ENCODE measurements at places on chromosomes 3 and 15.

DNA sequence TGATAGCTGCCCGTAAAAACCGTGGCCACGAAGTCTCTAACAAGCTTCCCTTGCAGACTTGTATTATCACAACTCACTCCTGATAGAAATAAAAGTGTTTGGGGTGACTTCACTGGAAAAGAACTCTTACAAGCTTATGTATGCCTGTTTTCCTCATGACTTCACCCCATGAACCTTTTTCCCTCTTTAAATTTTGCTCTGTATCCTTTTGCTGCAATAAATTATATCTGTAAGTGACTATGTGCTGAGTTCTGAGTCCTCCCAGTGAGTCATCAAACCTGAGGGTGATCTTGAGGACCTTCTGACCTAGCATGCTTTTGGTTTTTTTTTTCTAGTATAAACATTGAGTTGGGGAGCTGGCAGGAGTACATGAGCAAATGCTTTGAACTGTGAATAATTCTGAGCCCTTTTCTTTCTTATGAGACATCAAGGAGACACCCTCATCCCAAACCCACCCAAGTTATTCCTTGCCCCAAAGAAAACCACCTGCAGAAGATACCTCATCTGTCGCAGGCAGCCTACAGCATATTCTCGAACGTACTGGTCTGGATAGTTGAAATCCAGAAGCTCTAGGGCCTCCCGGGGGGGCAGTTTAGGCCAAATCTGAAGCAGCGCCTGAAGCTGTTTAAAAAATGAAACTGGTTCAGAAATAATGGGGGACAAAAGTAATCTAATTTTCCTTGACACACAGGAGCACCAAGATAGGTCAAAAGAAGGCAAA, 85.9 kb downstream of the FAIM start:
- DNase-seq: no peak

DNA sequence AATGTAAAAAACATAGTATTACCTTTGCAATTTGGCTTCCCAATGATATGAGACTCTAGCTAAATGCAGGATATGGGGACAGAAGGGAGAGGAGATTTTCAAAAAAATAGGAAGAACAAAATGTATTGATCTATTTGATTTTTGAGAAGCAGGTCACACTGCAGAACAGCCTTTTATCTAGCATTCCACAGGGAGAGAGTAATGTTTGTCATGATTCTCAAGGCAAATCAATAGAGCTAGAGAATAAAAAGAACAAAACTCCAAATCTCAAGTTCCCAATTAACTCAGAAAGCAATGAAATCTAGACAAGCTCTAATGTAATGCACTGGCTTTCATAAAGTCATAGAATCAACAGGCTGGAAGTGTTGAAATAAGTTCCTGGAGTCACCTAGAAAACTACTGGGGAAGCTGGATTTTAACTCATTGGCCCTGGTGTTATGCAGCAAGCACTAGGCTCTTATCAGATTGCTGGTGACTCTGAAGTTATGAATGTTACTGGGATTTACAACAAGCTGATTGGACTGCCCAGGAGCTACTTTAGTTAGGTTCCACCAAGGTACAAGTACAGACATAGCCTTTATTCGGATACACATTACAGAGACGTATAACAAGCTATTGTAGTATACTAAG, 442.8 kb downstream of the FGF12 start:
- DNase-seq: no peak

GRCh38 chr3:99747915-99748314, 69.7 kb upstream of the CMSS1 start:
- DNase-seq: no peak

DNA sequence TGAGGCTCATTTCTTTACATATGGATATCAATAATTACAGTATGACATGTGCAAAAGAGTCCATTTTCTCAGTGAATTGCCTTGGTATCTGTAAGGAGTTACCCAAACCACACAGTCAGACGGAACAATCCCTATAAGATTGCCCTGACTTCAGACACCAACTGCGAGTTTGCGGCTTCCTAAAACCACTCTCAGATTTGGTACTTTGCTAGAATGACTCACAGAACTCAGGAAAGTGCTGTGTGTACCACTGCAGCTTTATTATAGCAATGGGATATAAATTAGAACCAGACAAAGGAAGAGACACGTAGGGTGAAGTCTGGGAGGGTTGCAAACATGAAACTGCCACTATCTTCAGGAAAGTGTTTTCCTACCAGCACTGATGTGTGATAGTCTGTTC, 45.8 kb upstream of the ATP13A3 start:
- no peak for DNase-seq

DNA sequence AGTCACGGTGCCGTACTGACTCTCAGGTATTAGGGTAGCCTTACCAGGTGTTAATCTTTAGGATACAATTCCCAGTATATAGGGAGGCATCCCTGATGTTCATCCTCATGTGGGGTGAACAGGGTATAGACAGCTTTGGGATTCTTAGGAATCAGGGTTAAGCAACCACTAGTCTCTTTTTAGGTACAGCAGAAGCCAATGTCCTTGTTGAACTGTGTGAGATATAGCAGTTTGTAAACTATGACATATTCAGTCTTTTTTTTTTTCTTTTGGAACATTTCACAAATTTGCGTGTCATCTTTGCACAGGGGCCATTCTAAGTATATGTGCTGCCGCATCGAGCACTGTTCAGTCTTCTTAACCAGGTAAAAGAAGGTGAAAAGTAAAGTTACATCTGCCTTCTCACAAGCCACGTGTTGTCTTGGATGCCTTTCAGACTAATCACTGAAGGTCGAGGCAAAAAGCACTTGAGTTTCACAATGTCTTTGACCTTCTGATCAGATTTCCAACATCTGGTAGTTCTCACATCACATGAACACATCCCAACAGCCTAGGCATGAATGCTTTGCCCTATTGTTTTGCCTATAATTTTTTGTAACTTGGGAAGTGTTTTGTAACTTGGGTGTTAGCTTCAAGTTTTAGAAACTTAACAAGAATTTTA, 17.2 kb downstream of the TSEN2 start:
- no peak for DNase-seq

DNA sequence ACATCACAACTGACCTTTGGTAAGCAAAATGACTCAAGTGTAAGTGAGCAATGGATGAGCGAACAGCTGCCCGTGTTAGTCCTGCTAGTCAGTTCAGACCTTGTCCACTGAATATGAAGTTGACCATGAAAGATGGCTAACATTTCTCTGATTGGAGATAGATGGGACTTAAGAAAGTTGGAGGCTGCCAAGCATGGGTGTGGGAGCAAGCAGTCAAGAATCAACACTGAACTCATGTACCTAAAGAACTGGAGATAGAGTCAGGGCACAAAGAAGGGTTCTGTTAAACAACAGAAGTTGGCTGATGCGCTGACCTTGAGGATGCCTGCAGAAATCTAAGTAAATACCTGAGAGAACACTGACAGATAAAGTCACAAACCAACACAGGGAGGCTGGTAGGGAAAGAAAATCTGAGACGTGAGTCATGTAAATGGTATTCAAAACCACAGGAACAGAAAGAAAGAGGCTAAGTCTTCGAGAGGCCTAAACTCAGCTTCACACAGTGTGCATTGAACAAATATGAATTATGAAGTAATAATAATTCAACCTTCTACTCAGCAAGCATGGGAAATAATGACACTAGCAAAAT, 30.7 kb upstream of the ANPEP start:
- DNase-seq: no peak

DNA sequence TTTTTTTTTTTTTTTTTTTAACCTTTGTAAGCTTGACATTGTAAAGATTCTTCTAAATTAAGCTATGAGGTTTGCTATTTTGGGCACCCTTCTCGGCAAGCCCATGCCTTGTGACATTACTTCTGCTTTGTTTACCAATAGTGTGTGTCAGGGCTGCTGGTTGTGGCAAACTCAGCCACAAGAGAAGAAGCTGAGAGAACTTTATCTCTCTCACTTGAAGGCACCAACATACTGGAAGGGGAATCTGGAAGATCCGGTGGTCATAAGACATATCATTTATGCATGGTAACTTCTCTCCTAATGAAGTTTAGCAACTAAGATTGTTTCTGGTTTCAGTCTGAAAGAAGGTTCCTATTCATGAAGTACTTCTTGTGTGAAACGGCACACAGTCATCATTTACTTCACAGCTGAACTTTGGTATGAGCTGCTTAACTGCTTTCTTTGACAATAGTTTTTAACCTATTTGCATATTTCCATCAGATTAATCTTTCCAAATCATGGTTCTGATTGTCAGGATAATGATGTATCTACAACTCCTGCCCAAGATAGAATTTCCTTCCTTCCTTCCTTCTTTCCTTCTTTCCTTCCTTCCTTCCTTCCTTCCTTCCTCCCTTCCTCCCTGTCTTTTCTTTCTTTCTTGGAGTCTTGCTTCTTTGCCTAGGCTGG, 189.3 kb downstream of the NFKBIZ start:
- DNase-seq: no peak

- DNase-seq: no peak
These were observed 86.6 kb downstream of the GAP43 start for GRCh38 chr3:115709931-115710330.

DNA sequence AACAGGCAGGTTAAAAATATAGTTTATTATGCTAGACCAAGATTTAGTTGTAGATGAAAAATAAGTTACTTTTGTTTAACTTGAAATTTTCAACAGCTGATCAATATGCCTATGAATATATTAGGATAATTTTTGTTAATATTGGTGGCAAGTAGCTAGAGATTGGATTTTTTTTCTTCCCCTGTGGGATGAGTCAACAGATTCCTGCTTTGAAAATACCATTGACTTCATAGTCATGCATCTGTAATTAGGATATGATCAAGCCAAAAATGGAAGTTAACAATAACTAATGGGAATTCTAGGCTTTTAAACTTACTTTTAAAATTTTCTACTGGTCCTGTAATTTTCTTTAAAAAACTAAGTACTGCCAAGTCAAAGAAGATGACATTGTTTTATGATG, 211.7 kb downstream of the ZIC1 start:
- no peak for DNase-seq

DNA sequence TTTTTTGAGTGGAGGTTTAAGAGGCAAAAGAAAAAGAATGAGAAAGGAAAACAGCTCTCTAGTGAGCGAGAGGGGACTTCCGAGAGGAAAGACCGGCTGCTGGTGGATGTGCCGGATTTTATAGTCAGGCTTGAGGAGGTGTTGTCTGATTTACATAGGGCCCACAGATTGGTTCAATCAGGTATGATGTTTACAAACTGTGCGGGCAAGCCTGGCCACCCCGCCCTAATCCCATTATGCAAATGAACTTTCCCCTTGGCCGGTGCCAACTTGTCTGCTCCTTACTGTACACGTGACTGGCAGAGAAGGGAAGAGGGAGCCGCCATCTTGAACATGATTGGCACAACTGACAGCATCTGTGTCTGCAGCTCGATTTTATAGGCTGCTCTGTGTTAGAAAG, 44.7 kb downstream of the FAM43A start:
- DNase-seq: no peak

GRCh38 chr3:174199696-174200095, 659.4 kb upstream of the NAALADL2 start:
- DNase-seq: no peak

GRCh38 chr3:78281381-78281780, 1241.5 kb downstream of the ROBO2 start:
- no peak for DNase-seq

DNA sequence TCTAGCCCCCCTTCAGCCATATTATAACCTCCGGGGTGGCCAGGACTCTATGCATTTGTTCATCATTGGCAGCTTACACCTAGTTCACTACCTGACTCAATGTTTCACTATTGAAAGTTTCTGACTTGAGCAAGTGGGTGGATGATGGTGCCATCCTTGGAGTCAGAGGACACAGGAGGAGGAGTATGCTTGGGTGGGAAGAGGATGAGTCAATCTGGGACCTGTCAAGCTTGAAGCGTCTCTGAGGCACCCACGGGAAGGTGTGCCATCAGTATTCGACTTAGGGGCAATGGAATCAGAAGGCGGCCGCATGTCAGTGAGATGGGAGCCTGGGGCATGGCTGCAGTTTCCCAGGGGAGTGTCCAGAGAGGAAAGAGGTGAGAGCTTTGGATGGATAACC, 133.3 kb downstream of the EPHB1 start:
- DNase-seq: no peak

- no peak for DNase-seq
These were observed 103.7 kb downstream of the IQSEC1 start for GRCh38 chr3:12969486-12969885.

GRCh38 chr3:45123581-45124269, 22.5 kb downstream of the CDCP1 start:
- no peak for DNase-seq

- no peak for DNase-seq
These were observed 50.9 kb downstream of the CEP152 start for GRCh38 chr15:48759921-48760320.

- DNase-seq: no peak
These were observed 31.3 kb upstream of the IQSEC1 start for GRCh38 chr3:13104511-13104910.

GRCh38 chr3:7813365-7813764, 688.3 kb upstream of the LMCD1 start:
- no peak for DNase-seq

GRCh38 chr3:81980596-81981494, 219.4 kb upstream of the GBE1 start:
- DNase-seq: no peak

DNA sequence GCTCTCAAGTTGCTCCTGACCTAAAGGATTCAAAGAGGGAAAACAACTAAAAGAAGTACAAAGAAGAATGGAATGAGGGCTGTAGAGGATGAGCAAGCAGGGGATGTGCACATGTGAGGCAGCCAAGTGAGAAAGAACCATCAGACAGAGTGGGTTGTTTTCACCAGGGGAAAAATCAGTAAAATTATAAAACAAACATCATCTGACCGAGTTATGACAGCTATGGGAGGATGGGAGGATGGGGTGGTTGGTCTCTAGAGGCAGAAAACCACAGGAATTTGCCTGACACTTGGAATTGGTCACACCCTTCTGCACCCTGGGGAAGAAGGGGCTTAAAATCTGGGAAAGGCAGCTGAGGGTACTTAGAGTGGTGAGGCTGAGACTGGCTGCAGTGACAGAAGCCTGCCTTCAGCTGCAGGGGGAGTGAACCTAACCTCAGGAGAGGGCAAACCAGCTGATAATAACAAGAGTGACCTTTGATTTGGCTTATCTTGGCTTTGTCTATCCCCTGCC, 10.1 kb downstream of the ARHGAP31 start:
- no peak for DNase-seq

DNA sequence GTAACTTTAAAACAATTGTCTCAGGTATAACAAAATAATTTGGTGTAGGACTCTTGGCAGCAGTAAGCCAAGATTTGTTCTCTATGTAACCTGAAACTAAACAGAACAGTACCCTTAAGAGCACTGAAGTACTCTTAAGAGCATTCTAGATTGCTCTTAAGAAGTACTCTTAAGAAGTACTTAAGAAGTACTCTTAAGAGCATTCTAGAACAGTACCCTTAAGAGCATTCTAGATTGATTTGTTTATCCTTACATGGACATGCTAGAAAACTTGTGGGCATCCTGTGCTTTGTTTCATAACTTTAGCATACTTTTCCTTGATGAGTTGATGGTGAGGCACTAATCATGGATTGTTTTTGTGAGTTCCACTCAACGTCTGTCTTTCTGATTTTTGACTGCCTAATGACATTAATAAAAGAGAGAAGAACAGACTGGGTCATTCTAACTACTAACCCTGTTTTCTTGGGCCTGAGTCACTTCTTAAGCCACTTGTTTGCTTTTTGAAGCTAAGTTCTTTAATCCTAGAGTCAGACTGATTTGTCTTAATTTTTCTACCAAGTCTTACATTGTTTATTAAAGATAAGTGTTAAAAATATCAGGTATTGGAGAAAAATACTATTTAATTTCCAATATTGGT, 57.2 kb upstream of the UTS2B start:
- DNase-seq: no peak
